ENCODE measurements at places on chromosomes 5 and 9.

DNA sequence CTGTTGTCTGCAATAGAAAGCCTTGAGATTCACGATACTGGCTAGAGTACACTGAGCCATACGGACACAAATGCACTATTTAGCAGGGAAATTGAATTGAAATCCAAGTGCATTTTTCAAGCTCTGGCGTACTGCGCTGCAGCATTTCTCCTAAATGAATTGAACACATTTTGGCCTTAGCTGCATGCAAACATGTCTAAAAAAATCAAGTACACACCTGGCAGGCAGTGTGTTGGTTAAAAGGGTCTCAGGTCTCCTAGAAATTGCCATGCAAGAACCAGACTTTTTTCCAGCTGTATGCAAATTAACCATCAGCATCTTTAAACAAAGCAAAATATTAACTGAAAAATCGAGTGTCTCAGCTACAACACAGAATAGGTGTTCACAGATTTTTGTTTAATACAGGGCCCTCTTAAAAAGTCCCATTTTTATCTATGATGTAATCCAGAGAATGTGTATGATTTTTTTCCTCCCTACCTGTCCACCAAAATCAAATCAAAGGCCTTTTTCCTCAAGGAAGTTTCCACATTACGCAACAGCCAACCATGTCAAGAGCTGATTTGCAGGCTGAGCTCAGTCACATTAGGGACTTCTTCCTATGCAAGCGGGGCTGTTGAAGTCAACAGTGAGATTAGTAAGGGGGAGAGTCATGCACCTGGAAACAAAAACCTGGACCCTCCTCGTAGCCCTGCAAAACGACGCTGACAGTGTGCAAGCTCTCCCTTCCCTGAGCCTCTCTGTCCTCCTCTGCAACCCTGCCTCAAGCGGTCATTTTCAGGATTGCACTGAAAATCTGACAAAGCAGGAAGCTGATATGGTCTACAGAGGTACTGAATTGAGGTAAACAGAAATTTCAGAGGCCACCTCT lies 14.1 kb upstream of the SFXN1 start:
- DNase-seq: peak; percentile 89

DNA sequence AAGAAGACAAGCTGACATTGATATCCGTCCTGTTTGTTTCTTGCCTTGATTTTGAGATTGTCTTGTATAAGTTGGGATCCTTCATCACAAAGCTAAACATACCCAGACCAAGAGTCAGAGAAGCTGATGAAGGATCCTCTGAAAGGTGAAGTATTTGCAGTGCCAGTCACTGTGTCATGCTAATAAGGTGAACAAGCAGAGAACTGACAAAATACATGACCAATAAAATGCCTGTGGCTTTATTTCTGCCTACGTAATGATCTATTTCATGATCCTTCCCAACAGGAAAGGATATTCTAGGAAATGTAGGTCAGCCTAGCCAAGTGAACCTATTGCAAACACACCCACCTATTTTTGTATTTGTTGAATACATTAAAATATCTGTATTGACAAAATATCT lies 351.3 kb upstream of the CDH9 start:
- no peak for DNase-seq

DNA sequence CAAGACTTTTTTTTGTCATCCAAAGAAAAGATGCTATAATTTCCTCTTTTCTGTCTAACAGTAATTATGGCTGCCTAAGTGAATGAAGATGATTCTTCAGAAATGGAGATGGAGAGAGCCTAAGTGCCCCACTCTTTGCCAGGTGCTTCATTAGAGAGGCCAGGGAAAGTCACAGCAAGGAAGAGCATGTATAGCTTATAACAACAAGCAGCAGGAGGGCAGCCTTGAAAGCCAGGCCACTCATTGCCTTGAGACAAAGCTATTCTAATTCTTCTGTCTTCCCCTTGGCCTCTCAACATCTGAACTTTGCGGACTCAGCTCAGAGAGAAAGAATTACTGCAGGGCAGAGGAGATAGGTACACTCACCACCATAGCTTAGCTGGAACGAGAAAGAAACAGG lies 112.0 kb upstream of the ZNF366 start:
- no peak for DNase-seq

- DNase-seq: no peak
These were observed 83.3 kb upstream of the NEK6 start for GRCh38 chr9:124174433-124174832.

DNA sequence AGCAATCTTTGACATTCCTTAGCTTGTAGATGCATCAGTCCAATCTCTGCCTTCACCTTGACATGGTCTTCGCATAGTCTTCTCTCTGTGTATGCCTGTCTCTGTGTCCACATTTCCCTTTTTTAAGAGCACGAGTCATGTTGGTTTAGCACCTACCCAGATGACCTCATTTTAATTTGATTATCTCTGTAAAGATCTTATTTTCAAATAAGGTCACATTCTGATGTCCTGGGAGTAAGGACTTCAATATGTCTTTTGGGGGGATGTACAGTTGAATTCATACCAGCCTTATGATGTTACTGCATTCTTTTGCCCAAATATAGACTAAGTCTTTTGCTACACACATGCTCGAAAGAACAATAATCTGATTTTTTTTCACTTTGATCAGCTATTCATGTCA lies 6.9 kb downstream of the KCTD16 start:
- DNase-seq: no peak

GRCh38 chr5:34563931-34564709 lies 92.0 kb upstream of the RAI14 start:
- DNase-seq: no peak

DNA sequence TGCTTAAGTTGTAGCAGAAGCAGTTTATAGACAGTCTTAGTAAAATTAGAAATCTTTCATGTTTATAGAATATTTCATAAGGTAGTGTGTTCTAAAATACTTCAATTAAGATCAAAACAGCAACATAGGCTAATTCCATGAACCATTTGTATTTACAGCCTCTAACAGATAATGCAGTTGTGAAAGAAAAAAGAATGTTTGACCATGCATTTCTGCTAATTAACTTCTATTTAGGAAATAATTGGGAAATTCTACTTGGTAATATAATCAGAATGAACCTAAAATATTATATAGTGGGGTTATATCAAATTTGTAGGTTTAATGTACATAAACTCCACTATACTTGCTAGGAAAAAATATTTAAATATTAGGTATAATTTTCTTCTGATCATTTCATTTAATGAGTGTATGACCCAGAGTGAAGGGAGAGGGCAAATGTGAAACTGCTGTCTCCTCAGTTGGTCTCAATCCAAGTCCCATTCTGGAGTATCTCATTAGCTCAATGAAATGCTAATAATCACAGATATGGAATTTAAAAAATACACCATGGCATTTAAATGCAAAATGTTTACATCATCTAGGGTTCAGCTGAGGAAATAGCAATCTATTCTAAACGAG lies 34.9 kb downstream of the ALDH1A1 start:
- DNase-seq: no peak

DNA sequence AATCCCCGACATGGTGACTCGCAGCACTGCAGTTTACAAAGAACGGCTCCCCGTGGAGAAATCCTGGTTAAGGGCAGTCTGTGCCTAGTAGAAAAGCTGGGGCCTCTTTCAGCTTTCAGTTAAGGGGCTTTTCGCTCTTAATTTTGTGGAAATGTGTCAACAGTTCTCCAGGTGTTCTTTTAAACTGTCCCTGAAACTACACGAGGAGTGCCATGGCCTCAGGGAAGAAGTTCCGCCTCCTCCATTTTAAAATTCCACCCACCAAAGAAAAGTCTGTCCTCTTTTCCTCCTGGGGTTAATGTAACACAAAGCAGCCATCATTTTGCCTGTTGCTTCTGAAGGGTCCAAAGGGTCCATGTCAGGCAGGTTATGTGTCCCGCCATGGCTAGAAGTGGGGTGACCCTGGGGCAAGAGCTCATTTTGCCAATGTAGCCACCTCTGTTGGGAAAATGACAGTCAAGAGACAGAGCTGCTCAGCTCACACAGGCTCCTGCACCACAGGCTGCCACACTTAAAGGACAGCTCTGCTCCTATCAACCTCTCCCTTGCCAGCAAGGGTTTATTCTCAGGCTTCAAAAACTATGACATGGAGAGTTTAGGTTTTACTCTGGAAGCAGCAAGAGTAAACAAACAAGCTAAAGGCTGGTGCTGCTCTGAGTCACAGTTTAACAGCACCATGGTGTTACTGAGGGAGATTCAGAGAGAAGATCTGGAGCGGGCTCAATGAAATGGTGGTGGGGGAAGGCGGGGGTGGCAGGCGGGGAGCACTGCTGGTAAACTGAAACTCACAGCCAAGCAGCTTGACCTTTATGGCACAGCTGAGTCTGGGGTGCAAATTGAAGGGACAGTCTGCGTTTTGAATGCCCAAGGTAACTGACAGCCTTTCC lies 3.2 kb downstream of the WHRN start:
- DNase-seq: peak; percentile 17

- peak; percentile 67 for DNase-seq
These were observed 949 bp downstream of the SERINC5 start for GRCh38 chr5:80254767-80255430.

GRCh38 chr5:14902826-14903560 lies 31.4 kb upstream of the ANKH start:
- no peak for DNase-seq

DNA sequence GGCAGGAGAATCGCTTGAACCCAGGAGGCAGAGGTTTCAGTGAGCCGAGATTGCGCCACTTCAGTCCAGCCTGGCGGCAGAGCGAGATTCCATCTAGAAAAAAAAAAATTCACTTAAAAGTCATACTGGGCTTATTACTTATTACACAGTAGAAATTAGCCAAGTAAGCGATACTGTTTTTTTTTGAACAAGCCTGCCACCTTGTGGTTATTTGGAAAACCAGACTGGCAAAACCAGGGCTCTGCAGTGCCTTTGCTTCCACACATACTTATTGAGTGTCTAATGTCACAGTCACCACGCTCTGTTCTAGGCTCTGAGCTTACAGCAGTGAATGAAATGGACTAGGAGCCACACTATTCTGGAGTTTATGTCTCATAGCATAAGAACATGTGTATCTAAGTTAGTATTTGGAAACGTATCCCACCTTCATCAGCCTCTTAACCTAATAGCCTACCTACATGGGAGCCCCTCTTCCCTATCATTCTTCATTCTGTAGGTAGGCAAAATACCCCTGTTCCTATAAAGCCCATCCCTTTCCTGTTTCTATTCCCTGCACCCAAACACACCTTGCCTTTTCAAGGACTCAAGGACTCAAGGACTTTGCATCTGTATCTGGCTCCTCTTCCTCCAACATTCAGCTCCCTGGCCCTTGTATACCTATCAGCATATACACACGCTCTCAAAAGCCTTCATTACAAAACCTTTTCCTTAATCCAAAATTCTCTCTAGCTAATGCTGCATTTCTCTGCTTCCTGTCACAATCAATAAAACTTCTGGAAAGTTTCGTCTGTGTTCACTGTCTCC lies 13.9 kb upstream of the BASP1 start:
- peak; percentile 28 for DNase-seq

DNA sequence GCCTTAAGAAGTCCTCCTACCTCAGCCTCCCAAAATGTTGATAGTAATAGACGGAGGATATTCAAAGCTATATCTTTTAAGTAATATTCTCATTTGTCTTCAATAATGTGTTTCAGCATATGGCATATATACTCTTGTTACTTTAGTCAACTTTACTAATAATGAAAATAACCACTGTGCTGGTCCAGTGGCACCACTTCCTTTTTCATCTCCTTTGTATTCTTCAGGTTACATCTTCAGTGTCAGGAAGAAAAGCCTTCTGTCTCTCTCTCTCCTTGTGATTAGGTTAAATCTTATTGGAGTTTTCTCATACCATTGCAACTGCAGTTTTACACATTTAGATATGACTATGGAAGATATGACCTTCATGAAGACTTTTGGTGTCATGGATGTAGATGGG lies 31.3 kb downstream of the PARP8 start:
- DNase-seq: no peak

- no peak for DNase-seq
These were observed 12.5 kb downstream of the NR3C1 start for GRCh38 chr5:143390941-143391340.

GRCh38 chr5:104372796-104373195 lies 810.2 kb upstream of the NUDT12 start:
- DNase-seq: no peak

DNA sequence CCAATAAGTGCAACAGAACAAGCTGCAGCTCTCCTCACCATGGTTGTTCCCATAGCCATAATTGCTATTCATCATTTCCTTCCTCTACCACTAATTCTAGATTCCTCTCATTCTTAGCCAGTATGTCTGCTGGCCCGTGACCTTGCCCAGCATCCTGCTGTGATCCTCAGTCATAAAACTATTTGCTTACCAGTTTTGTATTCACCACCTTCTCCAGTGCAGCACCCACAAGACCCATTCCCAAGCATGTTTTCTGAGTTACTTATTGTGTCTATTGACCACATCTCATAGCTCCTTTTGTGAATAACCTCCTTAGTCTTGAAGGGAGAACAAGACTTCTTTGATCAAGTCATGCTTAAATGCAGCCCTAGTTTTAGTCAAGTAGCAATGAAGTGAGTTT lies 488.0 kb upstream of the CTNND2 start:
- DNase-seq: no peak

- DNase-seq: peak; percentile 47
These were observed 7.1 kb upstream of the AGPAT2 start for GRCh38 chr9:136694163-136694871.

DNA sequence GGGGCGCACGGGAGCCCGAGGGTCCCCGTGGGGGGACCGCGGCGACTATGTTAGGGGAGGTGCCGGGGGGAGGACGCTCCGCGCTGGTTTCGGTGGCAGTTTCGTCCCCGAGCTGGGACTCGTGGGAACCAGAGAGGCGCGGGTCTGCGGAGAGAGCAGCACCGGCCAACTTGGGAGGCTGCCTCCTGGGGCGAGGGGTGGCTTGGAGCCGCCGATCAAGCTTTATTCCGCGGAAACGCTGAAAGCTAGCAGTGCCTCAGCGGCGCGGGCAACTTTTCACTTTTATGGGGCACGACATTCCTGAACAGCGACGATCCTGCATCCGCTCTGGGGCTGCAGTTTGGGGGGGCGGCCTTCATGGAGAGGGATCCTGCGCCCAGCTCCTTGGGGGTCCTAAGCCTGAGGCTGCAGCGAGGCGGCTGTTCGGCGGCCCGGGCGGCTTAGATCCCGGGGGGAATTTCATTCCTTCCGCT lies 369 bp downstream of the OCLN start:
- peak; percentile 3 for DNase-seq

- no peak for DNase-seq
These were observed 1.0 kb downstream of the BASP1 start for GRCh38 chr5:17218353-17219005.

- DNase-seq: no peak
These were observed 4.5 kb downstream of the TTC23L start for GRCh38 chr5:34843497-34843896.

DNA sequence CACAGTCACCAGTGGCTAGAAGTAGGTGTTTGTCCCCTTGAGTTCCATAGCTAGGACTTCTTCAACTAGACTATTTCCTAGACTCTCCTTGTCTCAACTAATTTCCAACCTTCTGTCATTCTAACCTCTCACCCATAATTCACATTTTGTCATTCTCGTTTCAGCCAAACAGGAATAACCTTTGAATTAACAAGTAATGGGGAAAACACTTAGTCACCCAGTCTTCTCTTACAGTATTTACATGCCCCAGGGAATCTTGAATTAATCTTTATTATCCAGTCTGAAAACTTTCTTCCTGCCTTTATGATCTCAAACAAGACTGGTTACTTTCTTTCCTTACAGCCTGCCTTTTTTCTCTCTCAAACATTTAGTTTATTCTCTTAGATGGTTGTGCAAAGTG lies 63.3 kb upstream of the RUSC2 start:
- no peak for DNase-seq

- DNase-seq: no peak
These were observed 56.4 kb upstream of the RPL26L1 start for GRCh38 chr5:172902497-172903472.

Measured in activated CD4-positive, alpha-beta T cell treated with anti-CD3 and anti-CD28 coated beads, Interleukin-2, Interleukin-6, amounts not matched to agents 100 ng/mL and 50 ng/mL, durations not matched to agents 16 hours and 8 hours (primary cell).